ENCODE measurements at places on chromosomes 7 and 10.

- no peak for DNase-seq
These were observed 229.7 kb downstream of the ELMO1 start for GRCh38 chr7:37218956-37219355.

DNA sequence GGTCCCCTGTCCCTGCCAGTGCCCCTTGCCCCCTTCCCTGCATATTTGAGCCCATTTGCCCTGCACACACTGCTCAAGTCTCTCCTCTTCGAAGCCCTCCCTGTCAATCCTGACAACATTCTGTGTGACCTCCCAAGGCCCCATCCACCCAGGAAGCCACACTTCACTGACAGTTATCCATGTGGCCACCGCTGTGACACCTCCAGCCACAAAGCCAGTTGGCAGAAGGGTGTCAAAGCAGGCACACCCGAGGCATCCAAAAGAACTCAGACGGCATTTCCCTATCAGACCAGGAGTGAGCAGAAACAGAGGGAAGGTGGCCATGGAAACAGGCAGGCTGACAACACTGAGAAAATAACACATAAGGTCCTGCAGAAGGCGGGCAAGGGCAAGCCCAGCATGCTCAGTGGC lies 4.6 kb downstream of the POLM start:
- no peak for DNase-seq

GRCh38 chr10:49237985-49238384 lies 49.8 kb upstream of the TMEM273 start:
- DNase-seq, result no peak

DNA sequence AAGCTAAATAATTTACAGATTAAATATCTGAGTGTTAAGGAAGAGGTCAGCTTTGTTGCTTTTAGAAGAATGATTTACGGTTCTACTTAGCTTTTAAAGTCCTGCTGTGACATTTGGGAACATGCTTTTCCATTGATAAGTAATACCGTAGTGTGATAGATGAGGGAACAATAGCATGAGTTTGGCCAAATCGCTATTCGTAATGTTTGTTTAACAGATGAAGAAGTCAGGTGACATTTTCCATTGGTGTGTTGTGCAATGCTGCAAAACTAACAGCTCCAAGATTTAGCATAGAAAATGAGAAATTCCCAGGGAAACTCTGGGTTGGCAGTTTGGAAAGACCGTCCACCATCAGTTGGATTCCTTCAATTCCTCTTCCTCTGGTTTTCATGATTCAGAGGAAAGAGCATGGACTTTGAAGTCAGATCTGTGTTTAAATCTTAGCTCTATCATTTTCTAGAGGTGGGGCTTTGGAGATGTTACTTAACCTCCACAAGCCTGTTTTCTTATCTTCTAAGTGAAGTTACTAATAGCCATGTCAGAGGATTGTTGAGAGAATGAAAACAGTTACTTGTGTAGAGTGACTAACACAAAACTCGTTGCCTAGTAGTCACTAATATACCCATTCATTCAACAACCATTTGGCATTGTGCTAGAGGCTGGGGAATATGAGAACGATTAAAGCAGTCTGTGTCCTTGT lies 140.4 kb upstream of the BMPER start:
- no peak for DNase-seq

DNA sequence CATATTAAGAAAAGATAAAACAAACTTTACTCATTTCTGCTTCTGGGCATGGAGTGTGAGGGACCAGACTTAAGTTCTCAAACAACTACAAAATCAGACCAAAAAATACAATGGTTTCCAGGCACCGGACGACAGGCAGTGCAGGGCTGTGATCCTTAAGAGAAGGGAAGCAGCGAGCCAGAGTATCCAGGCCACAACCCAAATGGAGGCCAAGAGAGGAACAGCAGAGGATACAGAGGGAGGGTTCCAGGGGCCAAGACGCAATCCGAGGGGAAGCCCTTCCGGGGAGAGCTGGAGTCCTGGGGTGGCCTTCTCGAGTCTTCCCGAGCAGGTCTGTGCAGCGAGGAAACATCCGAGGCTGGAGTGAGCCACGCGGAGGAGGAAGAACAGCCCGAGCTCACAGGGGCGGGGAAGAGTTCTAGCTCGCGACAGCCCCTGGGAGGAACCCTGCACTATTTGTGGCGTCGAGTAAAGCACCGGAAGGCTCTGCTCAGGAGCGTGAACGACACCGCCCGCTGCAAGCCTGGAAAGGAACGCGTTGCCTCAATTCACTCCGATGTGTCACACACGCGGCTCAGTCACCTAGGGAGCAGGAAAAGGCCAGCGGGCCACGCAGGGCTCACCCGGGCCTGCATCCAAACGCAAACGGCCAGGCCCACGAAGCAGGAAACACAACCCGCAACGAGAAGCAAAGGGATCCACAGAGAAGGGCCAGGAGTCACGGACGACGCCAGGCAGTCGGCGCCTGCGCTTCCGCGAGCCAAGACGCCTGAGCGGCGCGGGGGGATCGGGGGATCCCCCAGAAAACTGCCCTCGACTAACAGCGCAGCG lies 933 bp upstream of the RNF32 start:
- no peak for DNase-seq

DNA sequence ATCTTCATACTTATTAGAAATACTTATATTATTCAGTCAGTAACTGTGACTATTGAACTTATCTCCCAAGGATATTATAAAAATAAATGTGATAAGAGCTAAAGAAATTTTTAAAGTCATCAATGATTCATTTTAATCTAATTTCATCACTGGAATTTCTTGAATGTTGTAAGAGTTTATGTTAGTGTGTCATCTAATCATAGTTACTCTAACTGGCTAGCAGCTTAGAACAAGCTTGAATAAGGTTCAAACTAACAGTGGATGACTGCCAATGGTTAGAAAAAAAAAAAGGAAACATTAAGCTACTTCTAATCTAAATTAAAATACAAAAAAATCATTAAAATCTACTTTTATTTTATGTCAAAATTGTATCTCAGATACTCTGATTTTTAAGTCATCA lies 1066.3 kb downstream of the CNTNAP2 start:
- DNase-seq, result no peak

- no peak for DNase-seq
These were observed 22.2 kb upstream of the LYZL1 start for GRCh38 chr10:29266641-29267040.

DNA sequence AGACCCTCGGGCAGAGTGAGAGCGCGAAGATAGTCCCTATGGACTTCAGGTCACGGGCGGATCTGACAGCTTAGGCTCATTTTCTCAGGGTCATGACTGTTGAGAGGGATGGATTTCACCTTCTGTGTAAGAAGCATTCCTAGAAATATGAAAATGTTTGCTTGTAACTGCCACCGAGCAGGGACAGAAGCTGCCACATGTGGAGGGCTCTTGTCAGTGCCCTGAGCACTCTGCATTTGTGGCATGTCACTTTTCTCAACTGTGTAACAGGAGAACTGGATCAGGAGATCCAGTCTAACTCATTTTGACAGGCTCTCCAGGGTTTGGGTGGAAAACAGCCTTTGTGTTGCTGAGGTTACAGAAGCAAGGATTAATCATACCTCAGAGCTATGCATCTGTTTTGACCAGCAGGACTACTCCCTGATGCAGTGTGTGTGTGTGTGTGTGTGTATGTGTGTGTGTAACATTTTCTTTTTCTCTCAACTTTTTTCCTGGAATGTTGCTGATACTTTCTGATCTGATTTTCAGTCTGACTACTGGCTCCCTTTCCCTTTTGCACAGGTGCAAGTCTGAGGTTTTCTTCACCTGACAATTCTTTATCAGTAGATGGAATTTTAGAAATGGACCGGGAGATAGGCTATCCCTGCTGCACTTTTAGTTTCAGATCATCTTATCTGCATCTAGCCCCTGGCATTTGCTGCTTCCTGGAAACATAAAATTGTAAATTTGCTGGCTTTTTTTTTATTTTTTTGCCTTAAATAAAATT lies 183.3 kb downstream of the STK31 start:
- no peak for DNase-seq

- DNase-seq, result no peak
These were observed 700 bp downstream of the NIPSNAP2 start for GRCh38 chr7:55965100-55965470.

GRCh38 chr7:73715648-73716317 lies 3.7 kb downstream of the STX1A start:
- no peak for DNase-seq

DNA sequence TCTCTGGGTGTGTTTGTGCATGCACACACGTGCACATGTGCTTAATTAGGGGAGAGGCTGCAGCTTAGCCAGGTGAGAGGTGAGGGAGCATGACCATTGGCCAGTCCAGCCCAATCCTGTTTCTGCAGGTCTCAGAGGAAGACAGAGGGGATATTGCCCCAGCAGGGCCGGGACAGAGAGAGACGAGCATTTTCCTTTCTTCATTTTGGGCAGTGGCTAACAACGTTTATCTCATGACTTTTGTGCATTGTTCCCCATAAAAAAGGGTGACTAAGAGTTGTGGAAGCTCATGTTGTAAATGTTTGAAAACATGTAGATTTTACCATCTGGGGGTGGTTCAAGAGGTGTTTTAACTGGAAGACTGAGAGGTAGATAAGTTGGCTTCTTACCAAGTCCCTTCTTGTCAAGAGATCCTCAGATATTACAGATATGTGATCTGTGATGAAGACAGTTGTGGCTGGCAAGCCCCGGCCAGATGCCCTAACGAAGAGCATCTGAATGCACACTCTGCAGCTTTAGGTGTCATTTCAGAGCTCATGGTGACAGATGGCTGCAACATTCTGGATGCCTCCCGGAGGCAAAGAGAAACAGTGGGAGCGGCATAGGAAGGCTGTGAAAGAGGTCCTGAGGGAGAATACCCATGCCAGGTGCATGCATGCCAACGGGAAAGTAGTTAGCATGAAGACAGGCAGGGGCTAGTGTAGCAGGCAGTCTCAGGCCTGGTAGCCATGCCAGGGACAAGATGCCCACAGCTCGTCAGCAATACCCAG lies 16.7 kb upstream of the DMBT1 start:
- DNase-seq, result no peak

- no peak for DNase-seq
These were observed 117.8 kb downstream of the TRRAP start for GRCh38 chr7:98996150-98996552.

GRCh38 chr7:84154991-84155781 lies 39.4 kb downstream of the SEMA3A start:
- DNase-seq, result no peak

GRCh38 chr7:19378345-19378714 lies 233.1 kb upstream of the FERD3L start:
- no peak for DNase-seq

GRCh38 chr10:95428701-95429100 lies 132.5 kb downstream of the SORBS1 start:
- DNase-seq, result no peak

- no peak for DNase-seq
These were observed 202.2 kb downstream of the DNAJB9 start for GRCh38 chr7:108771853-108772252.

- DNase-seq, result no peak
These were observed 75.4 kb downstream of the ADARB2 start for GRCh38 chr10:1661859-1662437.

- DNase-seq, result no peak
These were observed 3.1 kb downstream of the SAR1A start for GRCh38 chr10:70167246-70167645.

DNA sequence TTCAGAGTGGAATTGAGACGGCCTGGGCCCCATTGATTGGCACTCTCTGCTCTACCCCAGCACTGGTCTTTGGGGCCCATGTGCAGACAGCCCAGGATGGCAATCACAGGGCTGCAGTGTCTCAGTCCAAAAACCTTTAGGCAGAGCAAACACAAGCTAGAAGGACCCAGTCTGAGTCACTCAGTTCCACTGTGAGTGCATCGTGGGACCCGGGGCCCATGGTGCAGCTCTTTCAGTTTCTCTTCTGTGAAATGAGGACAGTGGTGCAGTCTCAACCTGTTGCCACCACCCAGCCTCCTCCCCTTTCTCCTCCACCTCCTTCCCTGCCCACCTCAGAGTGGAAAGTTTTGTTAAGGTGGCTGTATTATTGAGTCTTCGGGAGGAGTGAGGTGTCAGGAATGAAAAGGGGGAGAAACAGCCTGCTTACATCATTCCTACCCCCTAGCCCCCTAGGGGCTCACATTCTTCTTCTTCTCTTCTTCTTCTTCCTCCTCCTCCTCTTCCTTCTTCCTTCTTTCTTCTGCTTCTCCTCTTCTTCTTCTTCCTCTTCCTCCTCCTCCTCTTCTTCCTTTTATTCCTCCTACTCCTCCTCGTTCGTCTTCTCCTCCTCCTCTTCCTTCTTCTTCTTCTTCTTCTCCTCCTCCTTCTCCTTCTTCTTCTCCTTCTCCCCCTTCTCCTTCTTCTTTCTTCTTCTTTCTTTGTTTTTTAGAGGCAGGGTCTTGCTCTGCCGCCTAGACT lies 19.5 kb upstream of the CARD11 start:
- DNase-seq, result peak; percentile 60

DNA sequence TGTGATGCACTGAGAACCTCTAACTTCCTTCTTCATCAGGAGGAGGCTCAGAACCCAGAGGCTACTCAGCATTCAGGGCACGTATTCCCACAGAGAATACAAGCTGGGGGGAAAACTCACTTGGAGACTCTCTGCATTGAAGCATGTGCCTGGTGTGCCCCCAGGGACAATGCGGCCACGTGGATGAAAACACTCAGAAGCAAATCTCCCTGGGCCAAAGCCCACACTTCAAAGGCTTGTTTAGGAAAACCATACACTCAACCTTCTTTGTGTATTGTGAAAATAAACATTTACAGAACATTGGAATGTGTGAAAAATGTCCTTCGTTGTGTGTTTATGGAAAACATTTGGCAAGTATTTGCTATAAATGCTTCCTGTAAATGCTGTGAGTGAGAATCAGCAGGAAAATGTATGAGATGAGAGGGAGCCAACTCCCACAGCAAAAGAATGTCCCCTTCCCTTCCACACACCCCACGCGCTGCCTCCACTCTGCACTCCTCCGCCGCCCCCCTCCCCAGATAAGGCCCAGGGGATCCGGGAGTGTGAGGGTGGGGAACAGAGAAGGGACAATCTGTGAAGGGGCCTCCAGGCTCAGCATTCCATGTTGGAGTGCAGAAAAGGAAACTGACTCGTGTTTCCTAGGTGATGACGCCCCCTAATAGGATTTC lies 339.5 kb downstream of the ELMO1 start:
- DNase-seq, result no peak

GRCh38 chr7:109842386-109842785 lies 1248.5 kb upstream of the LRRN3 start:
- DNase-seq, result no peak

GRCh38 chr10:43070121-43071085 lies 6.5 kb upstream of the RET start:
- no peak for DNase-seq

DNA sequence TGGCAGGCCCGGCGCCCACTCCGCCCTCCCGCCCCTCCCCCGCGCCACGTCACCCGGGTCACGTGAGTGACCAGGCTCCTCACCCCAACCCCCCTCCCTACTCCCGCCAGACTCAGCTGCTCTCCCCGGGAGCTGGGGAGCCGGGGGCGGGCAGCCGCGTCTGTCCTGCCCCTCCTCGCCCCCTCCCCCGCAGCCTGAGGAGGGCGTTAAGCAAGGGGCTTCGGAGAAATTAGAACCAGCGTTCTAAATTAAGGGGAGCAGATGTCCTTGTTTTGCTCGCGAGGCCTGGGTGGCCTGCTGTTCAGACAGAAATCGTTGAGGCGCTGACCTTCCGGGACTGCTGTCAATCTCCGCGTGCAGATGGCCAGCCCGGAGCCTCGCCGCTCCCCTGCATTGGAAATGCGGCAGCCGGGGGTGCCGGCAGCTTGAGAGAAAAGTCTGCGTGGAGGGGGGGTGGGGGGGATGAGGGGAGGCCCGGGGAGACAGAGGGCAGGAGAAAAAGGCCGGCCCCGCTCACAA lies 102.2 kb upstream of the ZNF438 start:
- DNase-seq, result no peak

GRCh38 chr7:26213807-26214515 lies 12.4 kb downstream of the CBX3 start:
- no peak for DNase-seq

GRCh38 chr7:22393913-22394729 lies 37.2 kb upstream of the RAPGEF5 start:
- no peak for DNase-seq
